ENCODE measurements at places on chromosomes 12 and 14. TPM values are rescaled to one million over a fixed set of nuclear protein-coding genes. Genes with fewer than 3 reads are reported as not detected.

- H3K27me3 ChIP-seq: no peaks in the 10 kb centered on the region
- H3K36me3 ChIP-seq: no peaks in the 10 kb centered on the region
- H3K27ac ChIP-seq: no peak overlapping the region
Measured at GRCh38 chr12:66984962-66985361, 284.2 kb upstream of the CAND1 start.

- H3K4me3 ChIP-seq: no peak overlapping the region
- peak overlapping the region; percentile 72 for H3K27ac ChIP-seq
- peaks cover 3% of the 10 kb centered on the region for H3K36me3 ChIP-seq
- DNase-seq: no peak
Measured at GRCh38 chr12:88503281-88503703, 77.0 kb downstream of the KITLG start.

GRCh38 chr12:92141591-92142121 is 4.0 kb downstream of the BTG1 start:
- peaks cover 31% of the 10 kb centered on the region for H3K36me3 ChIP-seq
- H3K4me3 ChIP-seq: peak overlapping the region; percentile 99
- H3K4me1 ChIP-seq: peaks cover 75% of the 10 kb centered on the region
- H3K27ac ChIP-seq: no peak overlapping the region

DNA sequence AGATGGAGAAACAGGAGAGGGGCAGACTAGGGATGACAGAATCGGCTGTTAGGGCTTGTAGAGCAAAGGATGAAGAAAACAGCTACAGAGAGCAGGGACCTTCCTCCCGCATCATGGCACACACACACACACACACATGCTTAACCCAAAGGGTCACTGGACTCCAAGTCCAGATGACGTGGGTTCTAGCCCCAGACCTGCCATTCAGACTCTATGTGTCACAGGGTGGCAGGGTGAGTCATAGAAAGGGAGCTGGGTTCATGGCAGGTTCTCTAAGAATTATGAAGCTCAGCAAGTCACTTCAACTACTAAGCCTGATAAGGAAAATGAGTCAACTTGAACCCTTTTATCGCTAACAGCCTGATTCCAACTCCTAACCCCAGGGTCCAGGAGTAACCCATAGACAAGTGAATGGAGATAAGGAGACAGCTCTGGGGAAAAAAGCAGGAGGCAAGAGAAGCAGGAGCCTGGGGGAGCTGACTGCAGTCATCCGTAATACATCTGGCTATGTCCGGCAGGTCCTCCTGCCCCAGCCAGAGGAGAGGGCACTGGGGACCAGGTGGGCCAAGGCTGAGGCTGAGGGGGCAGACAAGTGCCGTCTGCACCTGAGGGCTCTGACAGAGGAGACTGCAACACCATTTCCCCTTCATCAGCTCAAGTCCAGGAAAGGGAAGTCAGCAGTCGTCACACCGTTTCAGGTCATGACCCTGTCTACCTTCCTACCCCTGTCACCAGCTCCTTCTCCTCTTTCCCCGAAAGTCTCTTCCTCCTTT is 3.6 kb upstream of the TNFRSF1A start:
- peaks cover 34% of the 10 kb centered on the region for H3K4me1 ChIP-seq
- H3K27me3 ChIP-seq: no peaks in the 10 kb centered on the region
- DNase-seq: no peak
- no peak overlapping the region for H3K4me3 ChIP-seq
- H3K27ac ChIP-seq: peak overlapping the region; percentile 41

GRCh38 chr12:127149226-127149964 is 1117.6 kb upstream of the TMEM132C start:
- no peak for DNase-seq
- H3K4me3 ChIP-seq: no peak overlapping the region
- peaks cover 3% of the 10 kb centered on the region for H3K27me3 ChIP-seq
- peaks cover 12% of the 10 kb centered on the region for H3K4me1 ChIP-seq
- peaks cover 41% of the 10 kb centered on the region for H3K36me3 ChIP-seq
- no peak overlapping the region for H3K27ac ChIP-seq

DNA sequence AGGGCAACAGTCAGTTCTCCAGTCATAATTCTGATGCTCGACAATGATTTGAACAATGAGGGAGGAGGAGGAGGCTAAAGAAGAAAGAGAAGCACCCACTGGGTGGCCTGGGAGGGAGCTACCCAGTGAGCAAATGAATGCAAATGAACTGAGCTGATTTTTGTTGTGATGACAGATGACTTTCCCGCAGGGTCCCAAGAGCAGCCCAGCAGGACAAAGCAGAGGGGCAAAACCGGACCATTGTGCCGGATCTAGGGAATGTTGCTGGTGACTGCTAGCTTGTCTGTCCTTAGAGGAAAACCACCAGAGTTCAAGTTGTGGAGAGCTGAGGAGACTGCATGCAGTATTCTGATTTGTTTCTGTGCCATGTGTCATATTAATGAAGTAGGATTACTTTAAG is 162.8 kb downstream of the MON2 start:
- 0 out of 2 replicates have a peak overlapping the region, but pooled peaks have one; percentile 9 for H3K4me3 ChIP-seq
- peak; percentile 34 for DNase-seq
- no peaks in the 10 kb centered on the region for H3K36me3 ChIP-seq
- H3K27me3 ChIP-seq: peaks cover 48% of the 10 kb centered on the region
- H3K27ac ChIP-seq: peak overlapping the region; percentile 71

DNA sequence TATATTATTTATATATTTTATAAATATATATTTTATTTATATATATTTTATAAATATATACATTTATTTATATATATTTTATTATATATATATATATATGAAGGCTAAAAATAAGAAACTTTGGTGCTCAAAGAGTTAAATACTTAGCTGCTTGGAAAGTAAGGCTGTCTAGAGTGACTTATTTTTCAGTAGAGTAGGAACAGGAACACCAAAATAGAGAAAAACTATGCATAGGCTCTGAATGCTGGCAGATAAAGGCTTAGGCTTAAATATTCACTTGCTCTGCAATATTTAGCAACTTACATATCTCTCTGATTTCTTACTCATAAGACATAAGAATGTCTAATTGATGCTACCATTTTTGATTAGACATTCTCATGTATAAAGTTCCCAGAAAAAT is 991.2 kb downstream of the VRK1 start:
- no peak overlapping the region for H3K27ac ChIP-seq
- no peak for DNase-seq
- 0 out of 2 replicates have a peak, but pooled peaks cover under 1% of the 10 kb centered on the region for H3K4me1 ChIP-seq
- no peak overlapping the region for H3K4me3 ChIP-seq
- H3K27me3 ChIP-seq: no peaks in the 10 kb centered on the region

DNA sequence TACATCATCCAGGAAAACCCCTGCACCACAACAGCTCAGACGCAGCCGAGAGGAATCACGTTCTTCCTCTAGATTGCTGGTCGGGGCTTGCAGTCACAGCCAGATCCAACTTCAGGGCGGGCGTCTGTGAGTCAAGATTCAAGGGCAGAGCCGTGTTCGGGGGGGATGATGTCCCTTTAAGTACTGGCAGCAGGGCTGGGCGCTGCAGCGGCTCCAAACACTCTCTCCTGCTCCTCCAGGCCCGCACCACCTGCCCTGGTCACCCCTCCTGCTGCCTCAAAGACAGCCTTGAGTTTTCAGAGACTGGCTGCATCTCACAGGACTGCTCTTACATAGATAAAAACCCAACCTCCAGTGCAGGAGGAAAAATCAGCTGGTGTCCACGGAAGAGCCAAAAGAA is 68.3 kb downstream of the KDM2B start:
- H3K27ac ChIP-seq: no peak overlapping the region
- no peaks in the 10 kb centered on the region for H3K27me3 ChIP-seq
- peaks cover 60% of the 10 kb centered on the region for H3K36me3 ChIP-seq
- no peak overlapping the region for H3K4me3 ChIP-seq
- peaks cover 17% of the 10 kb centered on the region for H3K4me1 ChIP-seq

DNA sequence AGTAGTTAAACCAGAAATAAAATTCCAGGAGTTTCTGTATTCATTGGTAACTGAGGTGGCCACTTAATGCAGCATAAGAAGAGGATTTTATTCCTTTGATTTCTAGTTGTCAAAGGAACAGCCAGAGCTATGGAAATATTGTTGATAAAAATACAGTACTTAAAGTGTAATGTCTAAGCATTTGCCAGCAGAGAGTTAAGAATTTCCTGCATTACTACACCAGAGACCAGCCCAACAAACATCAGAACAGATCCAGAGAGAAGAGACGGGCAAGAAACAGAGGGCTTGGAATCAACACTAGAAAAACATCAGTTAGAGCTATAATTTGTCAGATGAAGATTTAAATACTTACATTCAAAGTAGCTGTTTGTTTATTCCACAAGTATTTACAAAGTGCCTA is 77.9 kb downstream of the ST8SIA1 start:
- H3K4me3 ChIP-seq: no peak overlapping the region
- H3K36me3 ChIP-seq: no peaks in the 10 kb centered on the region
- H3K4me1 ChIP-seq: no peaks in the 10 kb centered on the region
- H3K27ac ChIP-seq: no peak overlapping the region
- DNase-seq: no peak
- H3K27me3 ChIP-seq: no peaks in the 10 kb centered on the region

GRCh38 chr14:57492859-57493258 is 798 bp downstream of the CCDC198 start:
- no peak overlapping the region for H3K4me3 ChIP-seq
- peaks cover 14% of the 10 kb centered on the region for H3K4me1 ChIP-seq

GRCh38 chr14:77761205-77761931 is 412 bp upstream of the SNW1 start:
- peaks cover 11% of the 10 kb centered on the region for H3K36me3 ChIP-seq
- peak overlapping the region; percentile 99 for H3K27ac ChIP-seq
- DNase-seq: peak; percentile 36
- peaks cover 31% of the 10 kb centered on the region for H3K4me1 ChIP-seq
- no peaks in the 10 kb centered on the region for H3K27me3 ChIP-seq

- H3K4me1 ChIP-seq: peaks cover 9% of the 10 kb centered on the region
- H3K36me3 ChIP-seq: peaks cover 9% of the 10 kb centered on the region
- DNase-seq: no peak
- H3K27ac ChIP-seq: 0 out of 2 replicates have a peak overlapping the region, but pooled peaks have one; percentile 25
- H3K4me3 ChIP-seq: no peak overlapping the region
- no peaks in the 10 kb centered on the region for H3K27me3 ChIP-seq
Measured at GRCh38 chr12:62297321-62297720, 37.1 kb downstream of the USP15 start.

GRCh38 chr12:26226629-26227360 is 31.4 kb downstream of the SSPN start:
- H3K4me3 ChIP-seq: peak overlapping the region; percentile 70
- DNase-seq: peak; percentile 61
- H3K27ac ChIP-seq: no peak overlapping the region
- peaks cover 22% of the 10 kb centered on the region for H3K4me1 ChIP-seq
- peaks cover 43% of the 10 kb centered on the region for H3K27me3 ChIP-seq
- H3K36me3 ChIP-seq: no peaks in the 10 kb centered on the region

GRCh38 chr14:84726471-84726870 is 803.5 kb upstream of the FLRT2 start:
- no peaks in the 10 kb centered on the region for H3K36me3 ChIP-seq
- no peak overlapping the region for H3K4me3 ChIP-seq
- peaks cover 7% of the 10 kb centered on the region for H3K4me1 ChIP-seq
- H3K27ac ChIP-seq: no peak overlapping the region

- DNase-seq: no peak
- no peaks in the 10 kb centered on the region for H3K27me3 ChIP-seq
- no peaks in the 10 kb centered on the region for H3K36me3 ChIP-seq
- H3K4me1 ChIP-seq: no peaks in the 10 kb centered on the region
- H3K27ac ChIP-seq: no peak overlapping the region
Measured at GRCh38 chr14:59727073-59727661, 143.4 kb downstream of the RTN1 start.

GRCh38 chr14:102363182-102363943 is 622 bp downstream of the TECPR2 start:
- no peak overlapping the region for H3K4me3 ChIP-seq
- no peaks in the 10 kb centered on the region for H3K36me3 ChIP-seq
- peaks cover 8% of the 10 kb centered on the region for H3K4me1 ChIP-seq
- no peaks in the 10 kb centered on the region for H3K27me3 ChIP-seq
- DNase-seq: peak; percentile 31
- H3K27ac ChIP-seq: peak overlapping the region; percentile 74

DNA sequence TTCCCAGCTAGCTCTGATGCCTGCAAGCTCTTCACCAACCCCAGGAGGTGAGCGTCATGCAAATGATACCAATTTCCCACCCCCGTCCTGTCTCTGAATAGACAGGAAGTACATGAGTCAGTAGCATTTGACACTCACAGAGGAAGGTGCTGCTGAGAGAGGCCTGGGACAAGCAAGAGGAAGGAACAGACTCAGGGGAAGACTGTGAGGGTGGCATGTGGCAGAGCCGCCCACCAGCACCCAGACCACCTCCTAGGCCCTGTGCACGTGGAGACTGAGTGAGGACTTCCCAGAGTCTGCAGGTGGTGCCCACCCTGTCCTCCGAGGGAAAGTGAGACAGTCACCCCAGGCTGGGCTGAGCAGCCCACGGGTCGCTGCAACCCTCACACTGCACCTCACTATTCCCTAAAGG is 199.5 kb upstream of the SFSWAP start:
- no peak for DNase-seq
- no peak overlapping the region for H3K4me3 ChIP-seq
- H3K4me1 ChIP-seq: peaks cover 19% of the 10 kb centered on the region
- H3K27me3 ChIP-seq: no peaks in the 10 kb centered on the region
- H3K36me3 ChIP-seq: no peaks in the 10 kb centered on the region
- H3K27ac ChIP-seq: 0 out of 2 replicates have a peak overlapping the region, but pooled peaks have one; percentile 17

GRCh38 chr12:124625867-124626675 is 58.7 kb upstream of the NCOR2 start:
- no peak overlapping the region for H3K27ac ChIP-seq
- DNase-seq: no peak
- peaks cover 13% of the 10 kb centered on the region for H3K4me1 ChIP-seq
- no peaks in the 10 kb centered on the region for H3K27me3 ChIP-seq
- no peaks in the 10 kb centered on the region for H3K36me3 ChIP-seq

DNA sequence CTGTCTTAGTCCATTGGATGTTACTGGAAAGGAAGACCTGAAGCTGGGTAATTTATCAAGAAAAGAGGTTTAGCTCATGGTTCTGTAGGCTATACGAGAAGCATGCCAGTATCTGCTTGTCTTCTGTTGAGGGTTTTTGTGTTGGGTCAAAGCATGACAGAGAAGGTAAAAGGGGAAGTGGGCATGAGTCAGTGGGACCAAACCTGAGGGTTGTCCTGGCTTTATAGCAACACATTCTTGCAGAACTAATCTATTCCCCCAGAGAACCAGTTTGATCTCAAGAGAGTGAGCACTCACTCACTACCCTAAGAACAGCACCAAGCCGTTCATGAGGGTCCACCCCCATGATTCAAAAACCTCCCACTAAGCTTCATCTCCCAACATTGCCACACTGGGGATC is 19.0 kb upstream of the KRAS start:
- peaks cover 10% of the 10 kb centered on the region for H3K4me1 ChIP-seq
- H3K4me3 ChIP-seq: no peak overlapping the region
- no peaks in the 10 kb centered on the region for H3K36me3 ChIP-seq
- no peak overlapping the region for H3K27ac ChIP-seq

DNA sequence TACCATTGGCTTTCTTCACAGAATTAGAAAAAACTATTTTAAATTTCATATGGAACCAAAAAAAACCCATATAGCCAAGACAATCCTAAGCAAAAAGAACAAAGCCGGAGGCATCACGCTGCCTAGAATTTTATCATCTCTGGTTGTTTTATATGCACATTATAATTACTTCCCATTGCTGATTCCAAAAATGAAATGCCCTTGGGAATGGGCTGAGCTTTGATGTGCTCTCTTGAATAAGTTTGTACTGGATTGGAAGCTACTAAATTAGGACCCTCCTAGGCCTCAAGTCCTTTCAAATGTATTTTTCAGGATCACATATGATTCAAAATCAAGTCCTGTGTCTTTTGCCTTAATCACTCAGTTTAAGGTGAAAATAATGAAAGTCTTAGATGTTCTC is 58.9 kb upstream of the DUSP6 start:
- 0 out of 2 replicates have a peak, but pooled peaks cover 3% of the 10 kb centered on the region for H3K36me3 ChIP-seq
- no peak overlapping the region for H3K4me3 ChIP-seq
- no peaks in the 10 kb centered on the region for H3K27me3 ChIP-seq
- no peak overlapping the region for H3K27ac ChIP-seq
- DNase-seq: no peak

SALL2 gene
- 307 TPM for total RNA-seq

COX8C gene
- not detected for total RNA-seq

ISM2 gene
- total RNA-seq: 0.80 TPM

Data from WTC11 (cell line).